ENCODE measurements at places on chromosomes 13 and 19.

DNA sequence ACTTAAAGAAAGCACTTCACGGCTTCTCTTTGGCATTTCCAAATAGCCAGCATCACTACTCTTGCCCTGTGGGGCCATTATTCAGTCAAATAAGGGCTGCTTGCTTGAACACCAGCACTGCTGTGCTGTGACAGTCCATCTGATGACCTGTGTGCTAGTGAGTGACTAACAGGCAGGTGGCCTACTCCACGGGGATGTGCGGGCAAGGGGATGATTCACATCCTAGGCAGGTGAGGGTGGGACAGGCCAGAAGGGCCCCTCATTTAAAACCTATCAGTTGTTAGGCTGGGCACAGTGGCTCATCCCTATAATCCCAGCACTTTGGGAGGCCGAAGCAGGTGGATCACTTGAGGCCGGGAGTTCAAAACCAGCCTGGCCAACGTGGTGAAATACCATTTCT is 8.2 kb downstream of the CCNE1 start:
- no peaks in the 10 kb centered on the region for H3K27me3 ChIP-seq
- H3K4me1 ChIP-seq, result no peaks in the 10 kb centered on the region
- no peak overlapping the region for H3K27ac ChIP-seq
- no peak overlapping the region for H3K4me3 ChIP-seq
- peaks cover 17% of the 10 kb centered on the region for H3K36me3 ChIP-seq

GRCh38 chr19:48689449-48689848 is 6.3 kb upstream of the FUT2 start:
- no peaks in the 10 kb centered on the region for H3K4me1 ChIP-seq
- DNase-seq, result no peak
- H3K27ac ChIP-seq, result no peak overlapping the region
- H3K4me3 ChIP-seq, result no peak overlapping the region
- no peaks in the 10 kb centered on the region for H3K27me3 ChIP-seq

- no peak overlapping the region for H3K27ac ChIP-seq
- no peaks in the 10 kb centered on the region for H3K4me1 ChIP-seq
- H3K4me3 ChIP-seq, result no peak overlapping the region
- H3K36me3 ChIP-seq, result no peaks in the 10 kb centered on the region
- no peaks in the 10 kb centered on the region for H3K27me3 ChIP-seq
Observed at GRCh38 chr13:61700620-61701019, 285.0 kb upstream of the PCDH20 start.

- H3K36me3 ChIP-seq, result no peaks in the 10 kb centered on the region
- no peaks in the 10 kb centered on the region for H3K27me3 ChIP-seq
- no peak for DNase-seq
- H3K4me1 ChIP-seq, result no peaks in the 10 kb centered on the region
- H3K27ac ChIP-seq, result no peak overlapping the region
Observed at GRCh38 chr13:86299128-86299527, 499.9 kb upstream of the SLITRK6 start.

- H3K27ac ChIP-seq, result no peak overlapping the region
- no peaks in the 10 kb centered on the region for H3K4me1 ChIP-seq
- H3K4me3 ChIP-seq, result no peak overlapping the region
- no peak for DNase-seq
- peaks cover 44% of the 10 kb centered on the region for H3K27me3 ChIP-seq
Observed at GRCh38 chr13:114194853-114195252, 15.8 kb downstream of the CFAP97D2 start.

DNA sequence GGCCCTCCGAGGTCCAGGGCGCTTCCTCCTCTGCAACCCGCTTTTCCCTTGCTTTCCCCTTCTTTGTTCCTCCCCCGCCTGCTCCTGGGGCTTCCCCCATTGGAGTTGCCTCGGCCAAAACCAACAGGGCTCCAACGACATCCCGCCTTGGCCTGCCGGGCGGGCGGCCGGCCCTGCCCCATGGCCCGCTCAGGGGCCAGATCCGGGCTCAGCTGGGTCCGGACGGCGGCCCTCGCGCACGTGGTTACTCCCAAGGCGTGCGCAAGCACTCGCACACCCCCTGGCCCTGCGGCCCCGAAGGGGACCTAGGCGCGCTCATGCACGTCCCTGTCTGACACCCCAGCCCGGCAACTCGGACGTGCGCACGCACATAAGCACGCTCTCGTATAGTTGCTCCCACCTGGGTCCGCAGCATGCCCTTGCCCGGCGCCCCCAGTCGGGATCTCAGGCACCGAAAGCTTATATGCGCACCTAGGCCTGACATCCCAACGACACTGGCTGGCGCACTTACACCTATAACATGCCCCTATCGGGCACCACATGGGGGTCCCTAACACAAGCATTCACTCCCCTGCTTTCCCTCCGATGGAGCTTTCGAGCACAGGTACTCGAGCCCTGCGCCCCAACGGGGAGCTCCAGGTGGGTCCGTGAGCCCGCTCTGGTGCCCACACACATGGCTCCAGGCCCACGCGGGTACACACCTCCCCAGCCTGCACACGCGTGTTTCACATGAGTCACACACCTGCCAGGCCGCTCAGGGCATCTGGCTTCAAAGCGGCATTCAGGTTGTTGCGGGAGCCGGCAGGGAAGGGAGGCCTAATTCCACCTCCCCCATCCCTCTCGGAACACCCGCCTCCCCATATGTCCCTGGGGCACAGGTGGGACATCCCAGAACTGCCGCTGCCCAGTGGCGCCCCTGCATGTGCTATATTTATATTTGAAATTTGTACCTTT is 15.0 kb downstream of the NFIX start:
- peaks cover 100% of the 10 kb centered on the region for H3K4me1 ChIP-seq
- peak overlapping the region; percentile 36 for H3K4me3 ChIP-seq
- peak; percentile 68 for DNase-seq
- no peaks in the 10 kb centered on the region for H3K36me3 ChIP-seq

- H3K4me1 ChIP-seq, result peaks cover 70% of the 10 kb centered on the region
- no peaks in the 10 kb centered on the region for H3K36me3 ChIP-seq
- H3K27me3 ChIP-seq, result peaks cover 22% of the 10 kb centered on the region
- no peak overlapping the region for H3K4me3 ChIP-seq
Observed at GRCh38 chr13:107205318-107206104, 637.6 kb upstream of the ARGLU1 start.

- no peaks in the 10 kb centered on the region for H3K27me3 ChIP-seq
- H3K27ac ChIP-seq, result no peak overlapping the region
- H3K36me3 ChIP-seq, result no peaks in the 10 kb centered on the region
- no peak overlapping the region for H3K4me3 ChIP-seq
Observed at GRCh38 chr13:66895320-66895719, 334.8 kb downstream of the PCDH9 start.

Data from left ventricle myocardium inferior (tissue), 1 donor.